CD8-positive, alpha-beta memory T cell (primary cell): ENCODE measurements at places on chromosomes 3 and 15.

DNA sequence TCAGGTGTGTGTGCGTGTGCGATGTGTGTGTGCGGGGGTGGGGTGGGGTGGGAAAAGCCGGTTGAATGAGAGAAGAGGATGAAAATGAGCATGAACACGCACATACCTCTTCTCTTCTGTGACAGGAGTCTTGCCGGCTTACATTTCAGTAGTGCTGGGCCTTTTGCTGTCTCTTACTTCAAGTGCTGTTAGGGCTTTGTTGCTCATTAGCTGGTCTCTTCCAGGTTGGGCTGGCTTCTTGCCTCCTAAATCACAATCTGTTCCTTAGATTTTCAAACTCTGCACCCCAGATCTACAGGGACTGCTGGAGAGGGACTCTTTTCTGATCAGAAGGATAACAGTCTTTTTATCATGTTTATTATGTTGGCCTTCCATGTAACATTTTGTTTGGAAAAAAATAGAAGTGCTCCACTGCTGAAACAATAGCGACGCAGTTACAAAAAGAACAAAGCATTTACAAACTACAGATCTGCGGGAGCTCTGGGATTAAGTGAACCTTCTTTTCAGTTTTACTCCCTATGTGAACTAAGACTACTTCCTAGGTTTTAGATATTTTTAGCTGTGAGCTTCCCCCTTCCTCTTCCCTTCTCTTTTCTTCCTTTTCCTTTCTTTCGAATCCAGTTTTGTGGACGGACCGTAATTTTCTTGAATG is 48.5 kb downstream of the USP13 start:
- no peak overlapping the region for H3K4me3 ChIP-seq
- H3K27me3 ChIP-seq: no peaks in the 10 kb centered on the region
- H3K4me1 ChIP-seq: no peaks in the 10 kb centered on the region
- no peak for DNase-seq

DNA sequence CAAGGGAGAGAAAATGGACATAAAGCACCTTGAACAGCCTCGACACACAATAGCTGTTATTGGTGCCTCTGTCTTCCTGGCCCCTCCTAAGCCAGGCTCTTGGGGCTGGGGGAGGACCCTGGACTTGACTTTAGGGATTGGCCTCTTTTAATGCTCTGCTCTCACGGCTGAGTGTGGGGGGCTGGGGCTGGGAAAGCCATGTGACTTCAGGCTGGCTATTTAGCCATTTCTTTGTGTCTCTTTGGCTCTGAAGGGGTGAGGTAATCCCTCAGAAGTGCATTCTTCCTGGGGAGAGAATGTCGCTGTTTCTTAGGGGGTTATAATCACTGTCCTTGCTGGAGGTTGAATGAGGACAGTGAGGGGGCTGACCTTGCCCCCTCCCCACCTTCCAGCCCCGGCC is 26.2 kb downstream of the MAGEF1 start:
- no peaks in the 10 kb centered on the region for H3K36me3 ChIP-seq
- no peak for DNase-seq
- H3K4me1 ChIP-seq: no peaks in the 10 kb centered on the region

GRCh38 chr3:107369791-107370190 is 7.4 kb upstream of the CCDC54 start:
- no peaks in the 10 kb centered on the region for H3K27me3 ChIP-seq
- H3K36me3 ChIP-seq: no peaks in the 10 kb centered on the region
- no peak overlapping the region for H3K27ac ChIP-seq
- no peak for DNase-seq

- no peaks in the 10 kb centered on the region for H3K36me3 ChIP-seq
- no peak for DNase-seq
- no peaks in the 10 kb centered on the region for H3K27me3 ChIP-seq
Observed at GRCh38 chr3:187920030-187920429, 174.8 kb upstream of the BCL6 start.
